Left forelimb (tissue), 1 donor: ENCODE measurements at places on chromosomes 7 and 10.

DNA sequence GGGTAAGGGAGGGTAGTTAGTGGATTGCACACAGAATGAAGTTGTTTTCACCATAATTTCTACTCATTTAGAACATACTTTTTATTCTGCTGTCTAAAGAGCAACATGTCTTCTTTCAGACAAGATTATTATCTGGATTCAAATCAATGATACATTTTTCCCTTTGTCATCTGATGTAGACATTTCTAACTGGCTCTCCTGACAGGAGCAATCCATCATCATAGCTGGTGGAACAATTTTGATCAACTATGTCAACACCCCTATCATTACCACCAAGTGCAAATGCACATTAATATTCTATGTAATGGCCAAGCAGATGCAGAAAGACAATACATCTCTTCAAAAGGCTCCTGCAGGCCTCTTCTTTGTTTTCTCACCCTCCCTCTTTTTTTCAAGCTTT, 672.9 kb upstream of the LRRTM3 start:
- no peak for DNase-seq

DNA sequence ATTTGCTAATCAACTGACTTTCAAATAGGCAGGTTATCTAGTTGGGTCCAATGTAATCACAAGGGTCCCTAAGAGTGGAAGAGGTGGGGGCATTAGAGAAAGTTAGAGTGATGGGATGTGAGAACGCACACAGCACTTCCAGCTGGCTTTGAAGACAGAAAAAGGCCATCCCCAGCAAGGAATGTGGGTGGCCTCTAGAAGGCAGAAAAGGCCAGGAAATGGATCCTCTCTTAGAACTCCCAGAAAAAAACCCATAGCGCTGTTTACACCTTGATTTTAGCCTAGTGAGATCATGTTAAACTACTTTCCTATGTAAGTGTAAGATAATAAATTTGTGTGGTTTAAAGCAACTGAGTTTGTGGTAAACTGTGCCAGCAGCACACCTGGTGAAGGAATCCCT, 219.5 kb upstream of the HABP2 start:
- no peak for DNase-seq

GRCh38 chr7:124783271-124783670, 17.7 kb upstream of the GPR37 start:
- no peak for DNase-seq

DNA sequence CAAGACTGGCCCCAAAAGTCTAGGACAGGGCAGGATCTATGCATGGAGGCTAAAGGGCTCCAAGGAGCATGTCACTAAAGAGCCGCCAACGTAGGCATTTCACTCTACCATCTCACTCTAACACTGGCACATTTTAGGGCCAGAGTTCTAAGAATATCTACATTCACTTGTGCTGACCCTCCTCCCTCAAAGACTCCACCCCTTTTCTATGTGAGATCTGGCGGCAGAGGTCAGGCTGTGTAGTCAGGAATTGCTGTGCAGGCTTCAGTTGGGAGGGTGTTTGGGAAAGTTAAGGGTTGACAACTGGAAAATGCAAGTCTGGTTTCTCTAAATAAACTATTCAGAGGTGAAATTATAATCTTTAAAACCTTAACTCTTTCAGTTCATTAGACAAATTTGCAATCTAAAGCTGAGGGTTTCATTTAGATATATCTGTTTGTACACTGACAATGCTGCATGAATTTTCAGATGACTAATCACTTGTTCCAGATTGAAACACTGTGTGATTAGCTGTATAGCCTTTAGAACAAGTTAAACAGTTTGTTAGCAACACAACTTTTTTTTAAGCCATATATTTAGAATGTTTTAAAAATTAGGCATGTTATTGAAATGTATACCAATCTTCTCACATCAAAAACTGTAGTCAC, 18.2 kb downstream of the LMOD2 start:
- no peak for DNase-seq

DNA sequence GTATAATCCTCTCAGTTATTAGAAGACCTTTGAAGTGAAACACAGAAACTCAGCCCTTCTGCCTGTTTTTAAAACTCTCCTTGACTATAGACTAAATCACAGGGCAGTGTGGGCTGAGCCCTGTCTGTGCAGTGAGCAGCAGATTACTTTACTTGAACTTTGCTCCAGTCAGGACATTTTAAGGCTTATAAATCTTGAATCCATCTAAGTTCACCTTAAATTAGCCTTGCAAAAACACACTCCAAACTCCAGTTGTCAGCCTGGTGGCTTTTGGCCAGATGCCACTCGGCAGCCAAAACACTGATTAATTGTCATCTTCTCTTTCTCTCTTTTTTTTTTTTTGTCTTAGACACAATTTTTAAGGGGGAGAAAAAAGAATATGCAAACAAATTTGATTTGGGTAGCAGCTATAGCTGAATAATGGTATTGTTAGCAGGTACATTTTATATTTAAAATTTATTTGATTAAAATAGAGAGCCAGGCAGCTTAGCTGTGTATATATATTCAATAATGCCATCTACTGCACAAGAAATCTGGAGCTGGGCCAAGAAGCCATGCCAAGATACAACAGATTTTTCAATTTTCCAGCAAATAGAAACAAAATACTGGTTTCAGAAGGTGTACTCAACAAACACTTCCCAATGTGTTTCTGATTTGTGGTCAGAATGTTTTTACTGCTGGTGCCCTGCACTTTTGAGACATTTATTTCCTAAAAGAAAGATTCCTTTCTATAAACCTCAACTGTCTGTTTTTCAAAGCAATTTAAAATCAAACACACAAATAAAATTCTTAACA, 247.7 kb downstream of the TFEC start:
- no peak for DNase-seq

DNA sequence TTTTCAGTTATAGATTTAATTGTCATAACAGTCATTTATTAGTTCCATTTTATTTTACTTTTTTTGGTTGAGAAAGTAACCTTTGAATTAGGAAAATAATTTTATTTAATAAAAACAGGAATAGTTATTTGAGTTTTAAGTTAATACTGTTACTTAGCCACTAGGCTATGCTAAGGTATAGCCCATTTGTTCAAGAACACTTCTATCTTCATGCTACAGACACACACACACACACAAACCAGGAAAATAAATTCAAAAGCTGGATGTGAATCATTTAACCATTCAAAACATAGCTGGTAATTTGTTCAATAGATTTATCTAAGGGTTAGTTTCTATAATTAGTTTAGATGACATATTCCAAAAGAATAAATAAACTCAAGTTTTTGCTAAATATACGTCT, 148.4 kb downstream of the RNF133 start:
- no peak for DNase-seq

DNA sequence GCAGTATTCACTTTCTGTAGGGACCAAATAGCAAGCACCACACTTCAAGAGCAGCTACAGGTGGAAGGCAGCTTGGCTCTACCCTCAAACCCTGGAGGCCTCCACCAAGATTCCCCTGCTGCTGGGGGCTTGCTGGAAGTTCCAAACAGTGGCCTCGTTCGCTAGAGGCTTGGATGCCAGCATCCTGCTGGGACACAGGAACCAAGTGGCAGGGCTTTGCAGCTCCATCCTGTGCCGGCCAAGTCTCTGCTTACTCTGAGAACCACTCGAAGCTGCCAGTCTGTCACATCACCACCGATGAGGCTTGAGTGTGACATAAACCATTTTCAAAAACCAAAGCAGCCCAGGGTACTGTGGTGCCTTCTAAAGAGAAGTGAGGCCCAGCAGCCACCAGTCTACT, 69.2 kb upstream of the UNC5B start:
- no peak for DNase-seq

- DNase-seq: no peak
Measured at GRCh38 chr10:119201233-119201632, 6.1 kb upstream of the GRK5 start.

GRCh38 chr10:61812920-61813319, 88.6 kb upstream of the ARID5B start:
- DNase-seq: no peak

GRCh38 chr7:140752533-140752932, 56.0 kb downstream of the NDUFB2 start:
- no peak for DNase-seq
